ENCODE measurements at places on chromosomes 11 and 22. TPM values are rescaled to one million over a fixed set of nuclear protein-coding genes. Genes with fewer than 3 reads are reported as not detected.

- H3K27ac ChIP-seq, result no peak overlapping the region
- DNase-seq, result no peak
- H3K4me3 ChIP-seq, result no peak overlapping the region
- no peaks in the 10 kb centered on the region for H3K4me1 ChIP-seq
- H3K36me3 ChIP-seq, result no peaks in the 10 kb centered on the region
These were observed 1012.1 kb downstream of the OPCML start for GRCh38 chr11:132520199-132520598.

- peaks cover 15% of the 10 kb centered on the region for H3K4me1 ChIP-seq
- no peak overlapping the region for H3K27ac ChIP-seq
- H3K4me3 ChIP-seq, result no peak overlapping the region
These were observed 77.7 kb downstream of the USP35 start for GRCh38 chr11:78266451-78266850.

- no peak overlapping the region for H3K27ac ChIP-seq
- no peak overlapping the region for H3K4me3 ChIP-seq
- peaks cover 5% of the 10 kb centered on the region for H3K36me3 ChIP-seq
- no peak for DNase-seq
These were observed 103.0 kb upstream of the CD44 start for GRCh38 chr11:35035894-35036408.

- H3K4me3 ChIP-seq, result no peak overlapping the region
- H3K27ac ChIP-seq, result no peak overlapping the region
- no peak for DNase-seq
- H3K27me3 ChIP-seq, result peaks cover 3% of the 10 kb centered on the region
- H3K4me1 ChIP-seq, result no peaks in the 10 kb centered on the region
These were observed 1.6 kb downstream of the KCNJ1 start for GRCh38 chr11:128865490-128865889.

DNA sequence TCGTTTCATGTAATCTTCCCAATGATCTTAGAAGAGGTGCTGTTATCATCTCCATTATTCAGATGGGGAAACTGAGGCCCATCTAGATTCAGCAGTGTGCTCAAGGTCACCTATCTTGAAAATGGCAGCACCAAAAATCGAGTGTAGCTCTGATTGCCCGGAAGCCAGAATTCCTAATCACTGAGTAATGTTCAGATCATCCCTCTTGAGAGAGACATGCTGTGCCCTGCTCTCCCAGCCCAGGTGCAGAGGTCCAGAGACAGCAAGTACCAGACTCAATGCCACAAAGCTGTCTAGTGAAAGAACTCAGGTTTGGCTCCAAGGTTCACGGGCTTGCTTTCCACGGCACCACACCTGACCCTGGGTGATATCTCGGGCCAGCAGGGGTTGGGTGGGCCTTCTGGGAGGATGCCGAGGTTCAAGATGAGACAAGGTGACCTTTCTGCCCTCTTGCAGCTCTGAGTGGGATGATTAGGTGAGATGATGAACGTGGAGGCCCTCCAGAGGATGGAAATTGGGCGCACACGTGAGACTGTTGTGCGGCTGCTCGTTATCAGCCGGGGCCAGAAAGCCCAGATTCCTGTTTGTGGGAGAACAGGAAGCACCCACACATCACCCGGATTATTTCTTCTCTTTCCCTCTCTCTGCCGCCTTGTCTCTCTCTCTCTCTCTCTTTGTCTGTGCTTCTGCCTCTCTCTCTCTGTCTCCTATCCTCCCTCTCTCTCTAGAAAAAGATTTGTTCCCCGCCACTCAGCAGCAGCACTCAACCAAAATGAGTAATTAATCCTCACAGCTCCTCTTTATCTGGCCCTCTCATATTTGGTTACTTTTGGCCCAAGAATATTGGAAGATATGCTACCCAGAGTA, 19.0 kb upstream of the RASD2 start:
- H3K27me3 ChIP-seq, result peaks cover 13% of the 10 kb centered on the region
- H3K4me1 ChIP-seq, result no peaks in the 10 kb centered on the region
- H3K36me3 ChIP-seq, result no peaks in the 10 kb centered on the region
- no peak overlapping the region for H3K27ac ChIP-seq
- H3K4me3 ChIP-seq, result no peak overlapping the region

- DNase-seq, result no peak
- no peaks in the 10 kb centered on the region for H3K36me3 ChIP-seq
- no peak overlapping the region for H3K27ac ChIP-seq
- no peaks in the 10 kb centered on the region for H3K27me3 ChIP-seq
These were observed 87.6 kb downstream of the LARGE1 start for GRCh38 chr22:33832558-33833151.

- DNase-seq, result no peak
- H3K27me3 ChIP-seq, result no peaks in the 10 kb centered on the region
- H3K27ac ChIP-seq, result peak overlapping the region; percentile 98
These were observed 287 bp downstream of the RPS13 start for GRCh38 chr11:17077240-17077519.

DNA sequence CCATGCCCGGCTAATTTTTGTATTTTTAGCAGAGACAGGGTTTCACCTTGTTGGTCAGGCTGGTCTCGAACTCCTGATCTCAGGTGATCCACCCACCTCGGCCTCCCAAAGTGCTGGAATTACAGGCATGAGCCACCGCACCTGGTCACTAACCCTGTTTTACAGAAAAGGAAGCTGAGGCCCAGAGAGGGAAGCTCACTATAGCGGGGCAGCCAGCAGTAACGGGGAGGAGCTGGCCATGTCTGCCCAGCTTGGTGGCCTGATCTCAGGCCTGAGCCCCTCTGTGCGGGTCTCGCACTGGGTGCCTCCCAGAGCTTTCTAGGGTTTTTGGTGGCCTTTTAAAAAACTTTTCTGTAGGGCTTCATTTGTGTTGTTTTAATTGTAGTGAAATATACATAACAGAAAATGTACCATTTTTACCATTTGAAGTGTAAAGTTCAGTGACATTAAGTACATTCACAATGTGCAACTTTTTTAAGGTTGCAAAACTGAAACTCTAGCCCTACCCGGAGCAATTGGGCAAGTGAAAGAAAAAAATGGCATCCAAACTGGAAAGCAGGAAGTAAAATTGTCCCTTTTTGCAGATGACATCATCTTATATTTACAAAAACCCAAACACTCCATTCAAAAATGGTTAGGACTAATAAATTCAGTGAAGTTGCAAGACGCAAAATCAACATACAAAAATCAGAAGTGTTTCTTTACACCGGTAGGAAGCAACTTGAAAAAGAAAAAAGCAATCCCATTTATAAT, 14.5 kb upstream of the CYTH4 start:
- no peaks in the 10 kb centered on the region for H3K27me3 ChIP-seq
- H3K36me3 ChIP-seq, result peaks cover 4% of the 10 kb centered on the region
- H3K27ac ChIP-seq, result peak overlapping the region; percentile 87
- DNase-seq, result no peak

STK33 gene
- total RNA-seq, result 0.57 TPM

NCF4 gene
- 12.3 TPM for total RNA-seq
